NCI-H187 (cell line): ENCODE measurements at places on chromosomes 3 and 15.

GRCh38 chr15:66747223-66747622 lies 45.2 kb downstream of the SMAD6 start:
- no peak for DNase-seq

DNA sequence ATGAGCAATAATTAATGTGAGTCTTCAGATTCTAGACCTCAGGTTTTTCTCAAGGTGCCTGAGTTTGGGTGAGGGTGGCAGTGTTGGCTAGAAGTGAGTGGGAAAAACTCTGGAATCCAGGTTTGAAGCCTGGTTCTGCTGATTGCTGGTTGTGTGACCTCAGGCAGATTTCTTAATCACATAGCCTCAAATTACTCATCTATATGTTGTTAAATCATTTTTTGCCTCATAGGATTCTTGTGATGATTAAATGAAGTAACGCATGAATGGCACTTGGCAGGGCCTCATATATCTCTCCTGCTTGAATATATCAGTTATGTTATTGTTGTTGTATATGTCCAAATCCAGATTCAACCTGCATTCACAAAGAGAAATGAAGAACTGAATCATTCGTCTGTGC lies 60.5 kb downstream of the NR2F2 start:
- no peak for DNase-seq

- no peak for DNase-seq
Measured at GRCh38 chr15:91308199-91308598, 208.1 kb downstream of the SV2B start.

DNA sequence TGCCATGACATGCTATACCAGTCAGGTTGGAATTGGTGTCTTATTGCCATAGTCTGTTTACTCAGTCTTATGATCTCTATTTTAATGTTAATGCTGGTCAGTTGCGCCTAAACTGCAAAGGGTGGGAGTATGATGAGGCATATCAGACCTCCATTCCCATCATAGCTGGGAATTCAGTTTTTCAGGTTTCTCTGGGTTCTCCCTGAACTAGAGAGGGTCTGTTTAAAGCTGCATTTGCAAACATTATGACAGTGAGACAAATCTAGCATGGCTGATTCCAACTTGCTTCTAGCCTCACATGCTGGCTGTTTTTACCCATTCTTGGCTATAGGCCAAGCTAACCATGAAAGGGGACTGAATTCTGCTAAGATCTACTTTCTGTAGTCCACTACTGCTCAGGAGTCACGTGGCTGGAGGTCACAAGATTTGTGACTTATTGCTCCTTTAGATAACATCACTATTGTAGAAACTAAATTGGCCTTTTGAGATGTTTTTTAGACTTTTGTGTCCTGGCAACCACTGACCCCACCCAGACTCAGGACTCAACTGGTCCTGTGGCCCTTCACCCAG lies 96.5 kb downstream of the TGFBR2 start:
- DNase-seq, result no peak
